ENCODE measurements at places on chromosomes 2 and 18.

DNA sequence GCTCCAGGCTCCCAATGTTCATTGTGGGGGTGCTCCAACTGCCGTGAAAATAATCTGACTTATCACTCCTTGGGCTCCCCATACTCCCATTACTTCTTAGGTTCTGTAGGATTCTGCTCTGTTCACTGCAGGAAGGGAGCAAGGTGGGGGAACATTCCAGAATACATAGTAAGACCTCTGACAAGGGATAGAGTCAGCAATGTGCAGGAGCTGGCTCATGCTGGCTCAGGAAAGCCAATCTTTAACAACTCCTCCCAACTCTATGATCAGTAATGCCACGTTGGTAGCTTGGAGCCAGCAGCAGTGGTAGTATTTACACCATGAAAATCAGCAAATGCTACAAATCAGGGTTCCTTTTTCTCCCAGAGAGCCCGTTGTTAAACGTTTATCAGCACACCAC lies 44.4 kb downstream of the FECH start:
- DNase-seq, result no peak

- no peak for DNase-seq
Observed at GRCh38 chr18:48672671-48673340, 134.0 kb downstream of the CTIF start.

- DNase-seq, result no peak
Observed at GRCh38 chr2:240588006-240588655, 1.6 kb downstream of the CAPN10 start.

GRCh38 chr2:217802876-217803652 lies 199.7 kb downstream of the TNS1 start:
- DNase-seq, result no peak

DNA sequence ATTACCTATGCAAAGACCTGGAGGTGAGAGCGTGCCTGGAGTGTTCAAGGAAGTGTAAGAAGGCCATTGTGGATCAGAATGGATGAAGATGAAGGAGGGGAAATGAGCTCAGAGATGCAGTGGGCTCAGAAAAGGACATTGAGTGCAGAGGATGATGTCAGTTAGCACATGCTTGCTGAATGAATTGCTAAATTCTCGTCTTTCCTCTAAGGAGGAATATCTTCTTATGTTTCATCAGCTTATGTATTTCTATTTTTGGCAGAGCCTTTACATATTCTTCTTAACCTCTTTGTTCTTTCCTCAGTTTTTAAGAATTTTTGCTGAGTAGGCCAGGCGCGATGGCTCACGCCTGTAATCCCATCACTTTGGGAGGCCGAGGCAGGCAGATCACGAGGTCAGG lies 30.9 kb downstream of the FAM171B start:
- DNase-seq, result no peak

DNA sequence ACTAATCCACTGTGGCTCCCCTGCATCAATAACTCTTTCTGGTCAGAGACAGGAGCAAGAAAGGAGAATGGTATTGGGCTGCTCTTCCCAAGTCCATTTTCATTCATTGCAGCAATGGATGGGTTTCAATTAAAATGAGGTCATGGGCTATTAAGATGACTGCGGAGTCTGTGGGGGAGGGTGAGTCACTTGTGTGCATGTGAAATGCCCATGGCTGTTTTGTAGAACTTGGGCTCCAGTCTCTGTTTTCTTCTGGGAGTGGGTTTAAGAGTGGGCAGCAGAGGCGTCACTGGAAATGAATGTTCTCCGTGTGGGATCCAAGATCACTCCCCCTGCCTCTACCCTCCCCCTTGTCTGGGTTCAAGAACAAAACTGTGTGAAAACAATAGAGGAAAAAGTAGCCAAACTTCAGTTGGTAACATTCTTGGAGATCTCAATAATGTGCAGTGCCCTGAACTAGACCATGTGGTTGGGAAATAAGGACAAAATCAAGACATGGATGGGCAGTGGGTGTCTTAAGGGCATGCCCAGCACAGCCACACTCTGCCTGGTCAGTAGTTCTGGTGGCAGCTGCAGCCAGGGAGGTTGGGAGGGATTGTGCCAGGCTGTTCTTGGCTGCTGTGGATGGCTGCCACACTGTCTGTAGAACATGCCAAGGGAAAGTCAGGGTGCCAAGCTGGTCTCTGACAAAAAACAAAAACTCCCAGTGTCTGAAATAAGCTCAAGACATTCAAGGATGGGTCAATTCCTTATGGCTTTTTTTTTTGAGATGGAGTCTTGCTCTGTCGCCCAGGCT lies 68.2 kb upstream of the CXCR4 start:
- no peak for DNase-seq

- DNase-seq, result no peak
Observed at GRCh38 chr2:173989160-173989883, 24.1 kb upstream of the SP3 start.

- DNase-seq, result peak; percentile 48
Observed at GRCh38 chr2:26503231-26503880, 25.4 kb upstream of the OTOF start.

DNA sequence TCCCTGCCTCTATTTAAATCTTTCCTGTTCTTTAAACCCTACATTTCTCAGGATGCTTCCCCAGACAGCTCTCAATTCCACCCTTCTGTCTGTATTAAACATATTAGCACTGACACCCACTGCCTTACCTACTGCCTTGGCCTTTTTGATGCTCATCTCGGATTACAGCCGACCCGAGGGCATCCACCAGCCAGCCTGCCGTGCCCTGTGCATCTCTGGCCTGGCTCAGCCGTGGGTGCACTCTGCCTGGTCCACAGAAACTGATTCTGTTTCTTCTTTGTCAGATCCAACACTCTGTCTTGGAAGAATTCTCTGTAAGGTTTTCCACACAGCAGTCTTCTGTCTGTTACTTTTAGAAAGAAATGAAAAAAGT lies 27.2 kb downstream of the TANC1 start:
- DNase-seq, result no peak

GRCh38 chr2:237614151-237614720 lies 13.2 kb upstream of the LRRFIP1 start:
- DNase-seq, result peak; percentile 99

- no peak for DNase-seq
Observed at GRCh38 chr2:229636571-229636970, 77.8 kb downstream of the DNER start.

DNA sequence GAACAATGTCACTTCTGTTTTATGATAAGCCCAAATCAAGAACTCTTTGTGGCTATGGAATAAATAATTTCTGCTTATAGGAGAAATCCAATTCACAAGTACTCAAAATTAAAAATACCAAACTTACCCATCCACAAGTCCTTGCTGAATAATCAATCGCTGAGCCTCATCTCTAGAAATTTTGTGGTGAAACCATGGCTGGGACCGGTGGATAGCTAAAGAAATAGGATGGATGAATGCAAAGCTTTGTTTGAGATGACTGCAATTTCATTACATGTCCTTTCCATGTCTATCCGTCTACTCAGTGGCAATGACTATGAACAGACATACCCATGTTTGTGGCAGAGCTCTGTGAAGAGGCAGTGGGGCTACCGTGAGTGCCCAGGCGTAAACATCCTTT lies 124.4 kb downstream of the GRB14 start:
- DNase-seq, result no peak

- no peak for DNase-seq
Observed at GRCh38 chr18:75455249-75456198, 28.0 kb upstream of the SMIM21 start.

GRCh38 chr18:26267357-26267930 lies 41.2 kb downstream of the TAF4B start:
- DNase-seq, result no peak

GRCh38 chr2:238457927-238458324 lies 31.2 kb downstream of the ASB1 start:
- DNase-seq, result no peak

- no peak for DNase-seq
Observed at GRCh38 chr18:6257950-6258349, 156.8 kb downstream of the L3MBTL4 start.

DNA sequence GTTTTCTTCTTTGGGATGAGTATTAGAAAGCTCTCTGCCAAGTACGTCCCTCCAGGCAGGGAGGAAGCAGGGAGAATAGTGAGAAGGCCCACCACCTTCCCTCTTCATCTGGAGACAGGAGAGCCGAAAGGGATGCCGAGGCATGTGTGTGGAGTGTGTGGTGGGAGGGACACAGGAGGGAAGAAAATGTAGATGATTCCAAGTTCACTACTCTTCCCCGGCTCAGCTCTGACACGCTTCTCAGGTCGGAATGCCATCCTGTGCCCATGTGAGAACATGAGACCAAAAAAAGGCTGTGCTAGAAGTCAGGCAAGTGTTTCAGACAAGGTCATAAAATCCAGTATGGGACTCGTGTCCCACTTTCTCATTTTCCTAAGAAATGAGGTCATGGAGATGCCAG lies 47.4 kb downstream of the GYPC start:
- DNase-seq, result no peak

GRCh38 chr2:58063641-58064040 lies 17.0 kb downstream of the VRK2 start:
- DNase-seq, result no peak

GRCh38 chr2:118134650-118135049 lies 46.4 kb downstream of the INSIG2 start:
- no peak for DNase-seq

DNA sequence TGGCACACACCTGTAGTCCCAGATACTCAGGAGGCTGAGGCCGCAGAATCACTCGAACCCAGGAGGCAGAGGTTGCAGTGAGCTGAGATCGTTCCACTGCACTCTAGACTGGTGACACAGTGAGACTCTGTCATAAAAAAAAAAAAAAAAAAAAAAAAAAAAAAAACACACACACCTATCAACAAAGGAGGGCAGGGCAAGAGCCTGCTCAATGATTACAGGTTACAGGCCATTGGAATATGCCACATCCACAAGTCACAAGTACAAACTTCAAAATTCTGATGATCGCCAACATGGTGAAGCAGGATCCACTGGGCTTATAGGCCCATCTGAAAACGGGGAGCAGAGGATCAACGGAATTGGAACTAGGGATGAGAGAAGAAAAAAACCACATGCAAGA lies 6.3 kb downstream of the MYO5B start:
- DNase-seq, result no peak

GRCh38 chr2:31558401-31559295 lies 22.1 kb downstream of the SRD5A2 start:
- no peak for DNase-seq

- no peak for DNase-seq
Observed at GRCh38 chr2:159455330-159455918, 160.9 kb downstream of the BAZ2B start.

- no peak for DNase-seq
Observed at GRCh38 chr2:96540136-96540535, 3.6 kb downstream of the ARID5A start.

DNA sequence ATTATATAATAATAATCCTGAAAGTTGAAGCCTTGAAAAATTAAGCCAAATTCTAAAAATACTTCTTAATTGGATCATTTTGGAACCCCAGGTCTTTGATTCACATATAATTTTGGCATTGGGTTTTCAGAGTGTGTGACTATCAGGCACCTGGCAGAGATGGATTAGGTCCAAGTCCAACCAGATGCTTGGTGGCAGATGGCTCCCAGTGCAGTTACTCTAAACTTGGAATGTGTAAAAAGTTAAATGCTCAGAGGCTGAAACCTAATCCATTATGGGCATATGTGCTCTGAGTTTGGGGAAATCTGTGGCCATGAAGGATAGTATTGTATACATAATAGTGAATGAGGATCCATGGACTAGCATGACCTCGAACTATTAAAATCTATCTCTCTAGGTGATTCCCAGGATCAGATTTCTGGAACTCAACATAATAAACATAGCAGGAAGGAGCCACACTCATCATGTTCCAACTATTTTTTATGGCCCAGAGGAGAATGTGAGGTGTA lies 333.0 kb downstream of the RPRM start:
- no peak for DNase-seq

- no peak for DNase-seq
Observed at GRCh38 chr18:32937066-32937465, 164.2 kb upstream of the KLHL14 start.

Measured in iPS DF 19.7 (cell line).